ENCODE measurements at places on chromosomes 4 and X.

GRCh38 chrX:31139961-31140360 is 68.1 kb upstream of the FTHL17 start:
- DNase-seq: no peak

GRCh38 chrX:136200466-136200865 is 50.7 kb downstream of the MAP7D3 start:
- DNase-seq: no peak

DNA sequence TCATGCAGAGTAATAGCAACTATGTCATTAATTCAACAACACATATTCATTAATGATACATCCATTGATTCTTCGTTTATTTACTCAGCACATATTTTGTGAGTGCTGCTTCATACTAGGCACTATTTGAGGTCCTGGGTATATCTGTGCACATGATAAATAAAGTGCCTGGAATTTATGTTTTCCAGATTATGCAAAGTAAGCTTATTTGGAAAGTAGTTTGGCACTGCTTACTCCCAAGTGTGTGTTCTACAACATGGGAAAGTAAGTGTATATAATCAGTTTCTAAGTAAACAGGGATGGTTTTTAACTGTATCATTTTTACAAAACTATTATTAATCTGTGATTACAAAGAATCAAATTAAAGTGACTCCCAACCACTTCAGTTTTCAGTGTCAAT is 16.8 kb upstream of the EPGN start:
- no peak for DNase-seq

GRCh38 chr4:146183209-146183608 is 7.7 kb downstream of the LSM6 start:
- DNase-seq: no peak

DNA sequence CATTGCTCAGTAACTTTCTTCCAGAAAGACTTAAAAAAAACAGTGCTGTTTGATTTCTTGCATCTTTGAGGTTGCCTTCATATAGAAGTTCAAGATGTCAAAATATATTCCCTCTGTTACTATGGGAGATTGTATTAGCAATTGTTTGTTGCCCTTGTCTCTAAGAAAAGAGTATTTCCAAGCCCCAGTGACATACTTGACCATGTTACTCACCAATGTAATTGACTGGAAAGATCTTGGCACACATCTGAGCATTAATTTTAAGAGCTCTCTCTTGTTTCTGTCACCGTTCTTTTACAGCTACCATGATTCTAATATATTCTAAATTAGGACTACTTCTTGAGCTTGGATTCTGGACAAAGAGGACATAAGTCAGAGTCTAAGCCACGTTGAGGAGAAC is 902.7 kb upstream of the EPHA5 start:
- DNase-seq: no peak

GRCh38 chrX:71637253-71637618 is 18.9 kb upstream of the CXCR3 start:
- no peak for DNase-seq

- DNase-seq: no peak
These were observed 146.4 kb downstream of the AMMECR1 start for GRCh38 chrX:110171442-110171841.

- no peak for DNase-seq
These were observed 138.1 kb downstream of the MID1 start for GRCh38 chrX:10482261-10482660.

GRCh38 chr4:85644061-85644460 is 169.1 kb downstream of the ARHGAP24 start:
- no peak for DNase-seq

DNA sequence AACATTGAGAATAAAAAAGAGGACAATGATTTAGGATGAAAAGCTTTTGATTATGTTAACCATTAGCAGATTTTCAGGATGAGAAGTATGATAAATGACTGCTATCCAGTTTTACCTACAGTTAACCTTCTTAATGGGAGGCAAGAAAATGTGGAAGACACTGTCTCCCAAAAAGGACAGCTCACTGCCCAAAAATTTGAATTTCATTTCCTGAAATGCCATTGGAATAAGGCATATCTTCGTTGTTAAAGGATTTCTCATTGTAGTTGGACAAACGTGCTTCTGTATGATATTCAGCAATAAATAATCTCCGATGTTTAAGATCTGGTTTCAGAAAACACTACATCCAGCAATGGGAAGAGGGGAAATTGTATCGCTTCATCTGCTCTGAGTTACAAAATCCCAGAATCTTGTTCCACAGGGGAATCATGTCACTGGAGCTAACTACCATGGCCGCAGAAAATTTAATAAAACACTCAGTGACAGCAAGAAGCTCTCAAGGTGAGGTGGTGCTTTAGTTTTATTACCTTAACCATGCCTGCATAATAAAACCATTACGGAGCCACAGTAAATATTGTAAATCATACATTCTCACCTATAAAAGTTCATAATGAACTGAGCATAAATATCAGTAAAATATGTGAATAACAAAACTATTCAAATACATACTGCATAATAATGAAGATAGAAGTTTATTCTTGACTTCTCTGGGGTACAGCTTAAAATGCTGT is 552.3 kb downstream of the PCDH7 start:
- no peak for DNase-seq

DNA sequence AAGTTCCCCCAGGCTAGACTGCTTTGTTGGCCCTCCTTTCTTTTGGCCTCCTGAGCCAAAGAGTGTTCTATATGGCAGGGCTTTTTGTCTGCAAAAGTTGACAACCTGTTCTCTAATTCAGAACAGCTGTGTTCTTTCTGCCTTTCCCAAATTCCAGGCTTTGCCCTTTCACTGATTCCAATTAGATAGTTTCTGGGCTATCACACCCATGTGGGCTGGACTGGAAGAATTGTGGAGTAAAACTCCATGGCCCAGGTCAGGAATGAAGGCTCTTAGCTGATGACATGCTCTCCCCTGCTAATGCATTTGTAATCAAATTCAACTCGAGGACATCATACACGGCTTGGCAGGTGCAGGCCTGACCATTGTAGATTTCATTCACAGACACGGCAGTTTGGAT is 19.4 kb downstream of the BMP3 start:
- no peak for DNase-seq

DNA sequence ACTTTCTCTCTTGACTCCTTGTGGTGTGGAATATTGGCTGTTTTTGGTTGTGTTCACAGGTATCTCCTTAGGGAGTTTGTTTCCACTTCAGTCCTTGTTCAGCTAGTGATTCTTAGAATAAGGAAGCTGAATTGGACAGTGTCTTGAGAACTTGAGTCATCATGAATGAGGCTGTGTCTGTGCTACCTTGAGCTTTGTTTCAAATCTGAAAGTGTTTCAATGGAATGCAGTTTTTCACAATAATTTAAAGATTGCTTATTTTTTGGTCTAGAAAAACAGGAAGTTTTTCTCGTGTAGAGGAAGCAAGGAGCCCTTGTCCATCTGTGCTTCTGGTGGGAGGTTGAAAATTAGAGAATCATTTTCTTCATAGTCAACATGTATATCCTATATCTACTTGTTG is 76.5 kb downstream of the ZNF518B start:
- no peak for DNase-seq

GRCh38 chrX:2487366-2487765 is 13.4 kb downstream of the DHRSX start:
- no peak for DNase-seq

- DNase-seq: no peak
These were observed 1201.9 kb downstream of the STIM2 start for GRCh38 chr4:28062562-28062961.

DNA sequence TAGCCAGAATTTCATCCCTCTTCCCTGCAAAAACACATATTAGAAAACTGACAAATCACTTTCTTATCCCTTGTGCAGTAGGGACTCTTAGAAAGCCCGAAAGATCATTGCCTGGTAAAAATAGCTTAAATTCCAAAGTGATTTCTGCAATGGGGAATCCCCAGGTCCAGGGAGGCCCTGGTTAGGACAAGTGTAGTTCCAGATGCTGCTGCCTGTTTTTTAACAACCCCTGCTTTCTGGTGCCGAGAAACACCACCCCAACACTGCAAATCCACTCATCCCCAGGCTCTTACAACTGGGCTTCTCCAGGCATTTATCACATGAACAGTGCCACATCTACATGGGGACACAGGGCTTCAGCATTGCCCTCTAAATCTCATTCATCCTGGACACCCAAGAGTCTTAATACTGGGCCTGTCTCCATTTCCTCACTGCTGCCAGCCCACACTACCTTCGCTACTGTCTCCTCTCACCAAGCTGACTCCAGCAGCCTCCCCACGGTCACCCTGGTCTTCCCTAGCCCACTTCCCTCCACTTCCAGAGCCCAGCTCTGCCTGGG is 112.2 kb upstream of the PSAPL1 start:
- no peak for DNase-seq

DNA sequence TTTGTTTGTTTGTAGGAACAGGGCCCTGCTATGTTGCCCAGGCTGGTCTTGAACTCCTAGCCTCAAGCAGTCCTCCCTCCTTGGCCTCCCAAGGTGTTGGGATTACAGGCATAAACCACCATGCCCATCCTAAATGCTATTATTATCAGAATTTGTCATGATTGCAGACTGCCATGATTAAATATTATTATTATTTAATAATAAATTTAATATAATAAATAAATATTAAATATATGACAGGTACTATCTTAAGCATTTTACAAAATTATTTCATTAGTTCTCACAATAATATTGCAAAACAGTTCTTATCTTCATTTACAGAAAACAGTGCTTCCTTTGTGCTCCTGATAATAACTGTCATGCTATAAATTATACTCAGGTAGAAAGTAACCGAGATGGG is 133.4 kb upstream of the JADE1 start:
- no peak for DNase-seq

DNA sequence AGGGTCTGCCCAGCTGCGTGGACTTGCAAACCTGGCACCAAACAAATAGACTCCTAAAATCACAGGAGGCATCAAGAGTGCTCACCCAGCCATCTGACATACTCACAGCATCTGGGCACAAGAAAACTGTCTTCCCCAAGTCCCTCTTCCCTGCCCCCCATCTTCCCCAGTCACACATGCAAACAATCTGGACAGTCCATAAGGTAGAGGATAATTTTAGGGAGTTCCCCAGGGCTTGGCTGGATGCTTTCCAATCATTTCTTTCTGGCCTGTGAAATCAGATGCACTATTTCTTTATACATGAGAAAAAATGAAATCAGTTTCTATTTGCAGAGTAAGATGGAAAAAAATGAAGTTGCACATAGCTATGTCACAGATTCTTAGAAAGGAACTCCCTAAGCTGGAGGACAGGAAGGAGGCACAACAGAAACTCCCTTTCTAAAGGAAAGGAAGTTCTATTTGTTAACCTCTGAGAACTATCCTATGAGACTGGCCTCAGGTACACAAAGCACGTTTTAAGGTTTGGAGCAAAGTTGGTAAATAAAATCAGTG is 342.3 kb downstream of the HNRNPD start:
- DNase-seq: no peak

DNA sequence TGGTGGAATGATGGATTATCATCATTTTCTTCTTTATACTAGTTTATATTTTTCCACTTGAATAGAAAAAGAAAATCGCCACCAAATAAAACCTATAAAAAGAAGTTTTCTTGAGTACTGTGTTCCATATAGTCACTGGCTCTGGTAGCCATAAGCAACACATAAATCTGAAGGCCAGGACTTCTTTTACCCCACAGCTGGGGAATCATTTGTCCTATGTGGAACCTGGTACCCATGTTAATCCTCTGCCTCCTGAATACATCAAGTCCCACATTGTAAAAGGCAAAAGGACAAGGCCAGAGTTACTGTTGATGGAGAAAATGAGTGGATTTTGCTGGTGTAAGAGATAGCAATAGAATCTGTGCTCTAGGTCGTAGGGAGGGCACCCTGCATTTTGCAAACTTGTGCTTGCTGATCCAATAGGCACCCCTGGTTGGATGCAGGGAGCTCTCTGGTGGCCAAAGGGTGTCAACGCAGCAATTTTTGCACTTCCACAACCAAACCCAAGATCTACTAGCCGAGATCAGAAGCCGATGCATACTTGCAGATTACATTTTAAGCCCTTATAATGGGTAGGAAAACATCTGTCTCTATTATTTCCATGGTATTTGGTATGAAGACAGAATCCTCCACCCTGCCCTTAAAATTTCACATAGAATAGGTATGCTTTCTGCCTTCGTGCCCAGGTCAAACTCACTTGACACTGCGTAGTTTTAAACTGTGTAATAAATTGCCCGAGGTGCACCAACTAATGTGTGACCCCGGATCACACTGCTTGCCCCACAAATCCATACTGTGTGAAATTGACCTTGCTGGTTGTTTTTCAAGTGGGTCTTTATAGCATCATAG is 146.2 kb upstream of the SCML1 start:
- DNase-seq: no peak

- no peak for DNase-seq
These were observed 37.0 kb upstream of the CLNK start for GRCh38 chr4:10721616-10722015.

DNA sequence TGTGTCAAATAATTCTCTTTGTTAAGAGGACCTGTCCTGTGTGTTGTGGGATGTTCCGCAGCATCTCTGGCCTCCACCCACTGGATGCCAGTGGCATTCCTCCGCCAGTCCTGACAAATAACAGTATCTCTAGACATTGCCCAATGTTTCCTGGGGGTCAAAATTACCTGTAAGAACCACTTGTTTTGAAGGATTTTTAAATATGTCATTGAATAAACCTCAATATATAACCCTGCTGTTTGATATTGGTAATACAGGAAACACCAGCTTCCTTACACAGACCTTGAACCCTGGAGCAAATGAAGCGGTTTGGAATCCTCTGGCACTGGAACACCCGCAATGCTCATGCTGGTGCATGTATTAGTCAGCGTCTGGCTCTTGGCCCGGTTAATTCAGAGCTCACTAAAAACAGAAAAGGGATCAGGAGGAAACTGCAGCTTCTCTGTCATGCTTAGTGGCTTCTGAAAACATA is 101.3 kb downstream of the TBL1X start:
- no peak for DNase-seq

DNA sequence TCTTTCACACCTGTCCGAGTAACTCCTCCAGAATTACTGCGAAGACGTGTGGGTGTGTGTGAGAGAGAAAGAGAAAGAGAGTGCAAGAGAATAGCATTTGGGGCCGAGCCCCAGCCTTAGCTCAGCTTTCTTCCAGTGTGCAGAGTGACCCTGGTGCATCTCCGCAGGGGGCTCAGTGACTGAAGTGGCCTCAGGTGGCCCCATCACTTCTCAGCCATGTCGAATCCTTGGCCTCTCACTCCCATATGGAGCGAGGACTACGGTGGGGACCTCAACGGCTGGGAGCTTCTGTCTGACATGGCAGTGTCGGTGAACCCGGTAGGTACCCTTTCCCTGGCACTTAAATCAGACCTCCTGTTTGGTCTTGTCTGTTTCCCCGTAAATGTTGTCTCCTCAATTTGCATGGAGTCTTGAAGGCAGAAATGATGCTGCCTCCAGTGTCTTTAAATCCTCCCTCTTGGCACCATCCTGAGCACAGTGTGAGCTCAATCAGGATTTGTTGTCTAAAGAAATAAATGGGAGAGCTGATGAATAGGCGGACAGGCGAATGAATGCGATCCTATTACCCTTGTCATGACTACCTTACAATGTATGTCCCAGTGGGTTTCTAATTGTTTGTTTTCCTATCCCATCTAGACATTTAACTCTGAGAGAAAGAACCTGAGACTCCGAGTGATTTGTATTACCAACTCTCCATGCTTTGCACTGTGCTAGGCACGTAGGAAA is 305.9 kb downstream of the AFF2 start:
- DNase-seq: no peak

- DNase-seq: no peak
These were observed 1.4 kb downstream of the FGF2 start for GRCh38 chr4:122827879-122828601.
